ENCODE measurements at places on chromosomes 3 and 15.

DNA sequence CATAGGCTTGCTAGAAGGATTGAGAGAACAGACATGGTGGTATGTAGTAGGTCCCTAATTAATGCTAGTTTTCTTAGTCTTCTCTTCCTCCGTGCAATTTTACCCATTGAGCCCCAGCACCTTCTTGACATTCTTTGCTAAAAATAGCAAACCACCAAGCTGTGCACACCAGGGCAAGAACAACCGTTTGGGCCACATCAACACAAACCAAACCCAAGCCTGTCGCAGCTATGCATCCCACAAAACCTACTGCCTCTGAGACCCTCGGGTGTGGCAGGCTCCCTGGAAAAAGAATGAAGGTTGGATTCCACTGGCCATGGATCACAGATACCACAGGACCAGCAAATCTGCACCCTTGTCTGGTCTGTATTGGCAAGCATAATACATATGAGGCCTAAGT, 27.1 kb downstream of the HEG1 start:
- no peak for DNase-seq

DNA sequence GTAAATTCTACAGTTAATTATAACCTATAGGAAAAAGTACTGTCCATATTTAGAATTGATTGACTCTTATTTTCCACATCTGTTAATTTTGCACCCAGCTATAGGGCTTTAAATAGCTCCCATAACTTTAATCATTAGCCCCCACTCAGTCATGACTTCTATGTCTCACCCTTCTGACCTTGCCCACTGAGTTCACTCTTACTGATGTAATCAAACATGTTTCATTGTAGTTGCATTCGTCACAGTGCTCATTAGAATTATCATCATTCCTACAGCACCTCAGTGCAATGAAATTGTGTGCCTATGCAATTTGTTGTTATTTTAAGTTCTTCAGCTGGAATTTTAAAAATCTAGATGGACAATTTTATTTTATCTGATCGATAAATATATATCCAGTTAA, 151.4 kb downstream of the TIGIT start:
- no peak for DNase-seq

DNA sequence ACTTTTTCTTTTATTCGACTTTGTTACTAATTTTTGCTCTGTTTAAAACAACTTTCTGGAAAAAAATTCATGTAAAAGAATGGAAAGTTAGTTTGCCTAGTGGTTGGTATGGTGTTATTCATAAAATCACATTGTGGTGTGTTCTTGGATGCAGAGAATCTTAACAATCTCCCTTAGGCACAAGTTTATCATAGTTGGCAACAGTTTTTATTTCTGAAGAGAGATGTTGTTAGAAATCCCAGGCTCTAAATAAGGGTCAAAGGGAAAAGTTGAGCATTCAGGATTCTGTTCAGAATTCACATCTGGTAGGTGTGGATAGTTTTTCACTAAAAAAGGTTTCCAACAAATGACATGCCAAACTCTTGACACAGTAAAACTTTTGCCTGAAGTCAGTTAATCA, 6.4 kb downstream of the DUT start:
- no peak for DNase-seq

DNA sequence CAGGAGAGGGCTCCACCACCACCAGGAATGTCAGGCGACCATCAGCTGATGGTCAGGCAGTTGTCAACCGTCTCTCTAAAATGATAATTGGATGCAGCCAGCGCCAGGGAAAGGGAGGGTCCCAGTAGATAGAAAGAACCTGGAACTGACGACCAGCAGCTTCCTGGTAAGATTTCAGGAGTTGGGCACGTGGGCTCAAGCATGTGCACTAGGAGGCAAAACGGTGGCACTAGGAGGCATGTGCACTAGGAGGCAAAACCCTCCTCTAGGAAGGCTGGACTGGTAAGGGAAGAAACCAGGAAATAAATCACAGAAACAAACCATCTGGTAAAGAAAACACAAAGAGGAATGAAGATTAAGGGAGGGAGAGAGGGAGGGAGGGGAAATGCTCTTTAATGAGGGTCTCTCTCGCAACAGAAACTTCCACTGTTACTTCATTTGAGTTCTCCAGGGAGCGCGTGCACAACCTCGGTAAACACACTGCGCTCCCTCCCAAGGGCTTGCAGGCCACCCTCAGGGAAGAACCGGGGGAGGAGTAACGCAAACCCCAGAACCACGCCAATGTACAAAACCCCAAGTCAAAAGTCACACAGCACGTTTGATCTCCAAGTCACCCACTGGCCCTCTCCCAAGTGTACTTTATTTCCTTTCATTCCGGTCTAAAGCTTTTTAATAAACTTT, 116.7 kb downstream of the XXYLT1 start:
- no peak for DNase-seq

GRCh38 chr15:73081321-73081958, 29.2 kb downstream of the NEO1 start:
- DNase-seq, result peak; percentile 5

- DNase-seq, result no peak
Observed at GRCh38 chr3:4695846-4696245, 202.7 kb downstream of the ITPR1 start.

DNA sequence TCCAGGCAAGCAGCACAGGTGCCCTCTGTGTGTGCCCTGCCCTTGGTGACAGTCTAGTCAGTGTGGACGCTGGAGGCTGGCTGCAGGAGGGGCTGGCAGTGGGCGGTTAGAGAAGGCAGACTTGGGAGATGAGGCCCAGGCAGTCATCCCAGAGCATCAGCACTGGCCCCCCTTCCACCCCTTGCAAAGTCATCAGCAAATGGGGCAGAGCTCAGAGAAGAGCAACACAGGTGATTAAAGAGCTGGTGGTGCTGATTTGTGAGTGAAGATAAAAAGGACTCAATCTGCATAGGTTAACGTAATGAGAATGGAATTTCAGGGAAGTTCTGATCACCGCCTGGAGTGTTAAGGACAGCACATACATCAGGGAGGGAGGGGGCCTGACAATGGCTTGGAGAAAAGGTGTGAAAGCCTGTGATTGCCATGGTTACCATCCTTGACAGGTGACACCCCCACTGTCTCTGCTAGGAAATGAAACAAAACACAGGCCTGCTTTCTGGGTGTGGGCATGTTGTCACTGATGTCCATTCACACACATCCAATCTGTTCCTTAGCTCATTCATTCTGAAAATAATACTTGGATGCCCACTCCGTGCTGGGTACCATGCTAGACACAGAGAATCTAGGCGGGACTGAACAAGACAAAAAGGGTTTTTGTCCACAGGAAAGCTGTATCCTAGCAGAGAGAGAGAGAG, 269.6 kb upstream of the ST8SIA2 start:
- no peak for DNase-seq

DNA sequence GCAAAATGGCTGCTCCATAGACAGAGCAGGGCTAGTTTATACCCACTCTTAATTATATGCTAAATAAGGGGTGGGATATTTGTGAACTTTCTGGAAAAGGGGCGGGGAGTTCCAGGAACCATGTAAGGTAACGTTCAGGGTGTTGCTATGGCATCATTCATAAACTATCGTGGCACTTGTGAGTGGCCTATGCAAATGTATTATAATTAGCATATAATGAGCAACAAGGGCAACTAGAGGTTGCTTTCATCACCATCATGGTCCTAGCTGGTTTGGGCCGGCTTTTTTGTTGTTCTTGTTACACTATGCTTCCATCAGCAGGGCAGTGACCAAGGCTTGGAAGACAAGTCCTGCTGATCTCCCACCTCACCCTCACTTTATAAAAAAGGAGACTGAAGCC, 43.2 kb upstream of the FGD5 start:
- no peak for DNase-seq

DNA sequence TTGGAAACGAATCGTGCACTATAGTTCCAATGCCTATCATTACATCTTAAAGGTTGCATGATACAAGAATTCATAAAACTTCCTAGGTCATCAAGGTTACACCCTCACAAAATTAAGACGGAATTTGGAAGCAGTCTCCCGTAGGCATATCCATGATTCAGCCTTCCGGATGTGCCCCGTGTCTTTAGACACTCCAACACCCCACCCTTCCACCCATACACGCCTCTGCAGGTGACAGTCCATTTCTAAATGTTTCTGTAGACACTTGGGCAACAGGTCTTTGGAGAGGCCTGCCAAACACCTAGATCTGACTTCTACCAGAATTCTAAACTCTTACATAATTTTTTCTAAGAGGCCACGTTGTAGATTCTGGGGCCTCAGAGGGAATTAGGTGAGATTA, 49.8 kb downstream of the LDHAL6B start:
- no peak for DNase-seq

GRCh38 chr15:28252831-28253230, 69.1 kb downstream of the HERC2 start:
- DNase-seq, result no peak

GRCh38 chr3:48555949-48556795, 431 bp downstream of the PFKFB4 start:
- no peak for DNase-seq

GRCh38 chr3:71323558-71323957, 260.0 kb downstream of the FOXP1 start:
- no peak for DNase-seq

GRCh38 chr15:70557521-70558258, 205.7 kb downstream of the UACA start:
- no peak for DNase-seq

DNA sequence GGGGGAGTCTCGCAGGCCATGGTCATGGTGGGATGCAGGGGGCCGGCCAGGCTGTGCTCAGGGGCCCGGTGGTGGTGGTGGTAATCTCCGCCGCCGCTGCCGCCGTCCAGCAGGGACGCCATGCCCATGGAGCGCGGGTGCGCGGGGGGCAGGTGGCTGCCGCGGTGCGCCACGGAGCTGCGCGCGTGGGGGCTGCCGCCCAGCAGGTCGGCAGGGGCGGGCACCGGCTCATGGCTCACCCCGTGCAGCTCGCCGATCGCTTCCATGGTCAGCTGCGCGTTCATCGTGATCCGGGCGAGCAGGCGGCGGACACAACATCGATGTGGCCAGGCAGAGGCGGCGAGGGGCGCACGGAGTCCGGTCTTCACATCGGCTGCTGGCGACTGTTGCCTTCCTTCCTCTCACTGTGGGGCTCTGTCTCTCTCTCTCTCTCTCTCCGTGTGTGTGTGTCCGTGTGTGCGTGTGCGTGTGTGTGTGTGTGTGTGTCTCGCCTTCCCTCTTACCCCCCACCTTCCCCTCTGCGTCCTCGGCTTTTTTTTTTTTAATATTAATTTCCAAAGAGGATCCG, 451 bp downstream of the ONECUT1 start:
- DNase-seq, result no peak

GRCh38 chr3:149581681-149582370, 76.0 kb downstream of the WWTR1 start:
- no peak for DNase-seq

- DNase-seq, result no peak
Observed at GRCh38 chr15:82393671-82394070, 35.9 kb upstream of the GOLGA6L9 start.

DNA sequence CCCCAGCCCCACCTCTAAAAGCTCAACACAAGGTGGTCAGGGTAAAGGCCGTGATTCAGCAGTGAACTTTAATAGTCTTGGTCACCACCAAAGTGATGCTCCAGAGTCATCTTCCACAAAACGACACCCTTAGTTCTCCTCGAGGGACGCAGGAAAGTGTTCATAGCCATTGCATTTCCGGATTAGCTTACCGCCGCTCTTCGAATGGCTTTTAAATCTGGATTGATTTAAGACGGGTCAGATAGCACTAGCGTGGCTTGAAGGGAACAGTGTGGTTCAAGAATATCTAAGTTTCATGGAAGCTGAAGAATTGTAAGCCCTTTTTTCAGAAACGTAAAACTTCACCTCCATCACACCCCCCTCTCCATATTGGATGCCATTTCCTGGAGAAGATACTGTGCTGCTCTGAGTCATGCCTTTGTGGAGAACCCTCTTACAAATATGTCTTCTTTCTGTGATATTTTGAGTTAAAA, 829 bp downstream of the RNF7 start:
- peak; percentile 17 for DNase-seq

- DNase-seq, result no peak
Observed at GRCh38 chr3:22315925-22316324, 564.9 kb upstream of the ZNF385D start.

DNA sequence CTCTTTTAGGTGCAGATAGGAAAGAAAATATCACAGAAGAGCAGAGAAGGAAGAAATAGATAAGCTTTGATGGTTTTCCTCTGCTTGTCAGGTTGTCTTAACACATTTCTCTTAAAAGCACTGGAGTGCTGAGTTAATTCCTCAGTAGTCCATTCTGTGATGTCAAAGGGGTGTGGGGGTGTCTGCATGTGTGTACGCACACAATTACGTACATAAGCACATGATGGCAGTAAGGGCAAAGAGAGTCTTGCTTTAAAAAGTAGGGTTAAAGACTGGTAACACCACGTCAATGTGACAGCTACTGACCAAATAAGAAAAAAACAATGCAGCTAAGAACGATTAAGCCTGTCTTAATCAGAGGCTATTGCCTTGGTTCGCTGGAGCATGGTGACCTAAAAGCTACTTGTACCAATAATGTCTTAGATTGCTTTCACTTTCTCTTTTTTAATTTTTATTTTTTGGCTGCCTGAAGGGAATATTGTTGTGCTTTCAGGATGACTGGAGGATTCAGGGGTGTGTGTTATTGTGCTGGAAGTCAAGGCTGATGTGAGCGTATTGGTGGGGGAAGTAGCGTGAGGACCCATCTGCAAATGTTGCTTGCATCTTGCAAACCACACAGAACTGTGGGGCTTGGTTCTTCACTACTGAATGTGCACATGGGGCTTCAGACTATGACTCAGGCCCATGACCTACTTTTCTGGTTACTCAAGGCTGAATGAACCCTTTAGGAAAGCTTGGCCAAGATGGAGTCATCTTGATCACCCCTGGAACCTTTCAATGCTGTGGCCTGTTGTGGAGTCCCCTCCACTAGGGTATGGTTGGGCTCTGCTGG, 417.8 kb upstream of the TPM1 start:
- DNase-seq, result no peak

DNA sequence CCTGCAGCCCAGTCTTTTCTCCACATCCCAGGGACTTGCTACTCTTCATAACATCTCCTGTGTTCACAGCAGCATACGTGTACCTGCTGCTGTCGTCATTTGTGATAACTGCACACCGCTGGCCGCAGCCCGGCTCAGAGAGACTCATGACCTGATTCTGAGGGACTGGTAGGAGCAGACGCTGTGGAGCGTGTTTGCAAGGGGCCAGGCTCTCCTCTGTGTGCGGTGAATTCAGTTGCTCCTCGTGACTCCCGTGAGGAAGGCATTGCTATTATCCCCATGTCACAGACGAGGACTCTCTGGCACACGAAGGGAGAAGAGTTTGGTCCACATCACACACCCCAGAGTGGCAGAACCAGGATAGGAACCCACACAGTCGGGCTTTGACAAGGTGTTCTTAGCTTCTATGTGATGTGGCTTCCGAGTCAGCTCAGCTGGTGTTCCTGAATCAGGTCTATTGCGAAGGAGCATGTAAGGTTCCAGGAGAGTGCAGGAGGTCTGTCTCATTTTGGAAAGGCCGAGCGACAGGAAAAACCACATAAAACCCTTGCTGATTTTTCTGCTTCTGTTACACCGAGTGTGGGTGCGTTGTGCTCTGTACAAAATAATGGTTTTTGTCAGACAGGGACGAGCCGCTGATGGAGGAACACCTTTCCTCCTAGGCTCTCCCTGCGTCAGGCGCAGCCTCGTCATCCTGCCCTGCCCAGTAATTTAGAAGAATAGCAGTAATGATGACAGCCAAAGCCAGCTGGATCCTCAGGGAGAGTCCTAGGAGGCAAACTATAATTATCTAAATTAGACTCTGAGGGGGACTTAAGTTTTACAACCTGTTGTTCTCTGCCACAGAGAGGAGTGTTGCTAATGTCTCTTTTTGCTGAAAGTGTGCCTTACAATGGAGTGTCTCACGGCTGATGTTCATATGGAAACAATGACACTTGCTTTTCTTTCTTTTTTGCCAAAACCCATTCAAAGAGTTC, 157.5 kb upstream of the RGMA start:
- DNase-seq, result no peak

Measured in naive B cell (primary cell).